Spleen (tissue), 13 donors: ENCODE measurements at places on chromosomes 5 and 9. TPM values are rescaled to one million over a fixed set of nuclear protein-coding genes. Genes with fewer than 3 reads are reported as not detected.

DNAJC21 gene
- 31.1 TPM for total RNA-seq

DNA sequence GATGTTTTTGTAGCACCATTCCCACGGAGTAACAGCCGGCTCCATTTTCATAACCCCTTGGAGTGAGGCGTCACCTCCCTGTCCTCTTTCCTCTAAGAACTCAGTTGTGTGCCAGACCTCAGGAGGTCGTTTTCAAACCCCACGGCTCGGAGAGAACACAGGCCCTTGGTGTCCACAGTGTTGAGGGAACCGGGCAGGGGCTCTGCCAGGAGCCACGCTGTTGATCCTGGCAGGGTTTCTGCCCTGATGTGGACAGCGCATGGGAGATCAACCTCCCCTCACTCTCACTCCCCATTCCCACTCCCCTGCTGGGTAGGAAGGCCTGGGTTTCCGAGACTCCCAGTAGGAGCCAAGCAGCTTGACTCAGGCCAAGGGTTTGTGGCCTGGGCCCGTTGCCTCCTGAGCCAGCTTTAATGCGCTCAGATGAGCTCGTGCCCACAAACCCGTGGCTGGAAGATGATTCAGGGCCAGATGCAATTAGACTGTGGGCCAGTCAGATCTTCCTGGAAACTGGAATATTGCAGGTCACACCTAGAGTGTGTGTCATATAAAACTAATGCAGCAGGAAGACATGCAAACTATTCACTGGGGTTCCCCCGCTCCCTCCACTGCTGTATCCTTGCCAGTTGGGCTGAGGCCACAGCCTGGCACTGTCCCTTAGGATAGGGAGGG lies 133.4 kb downstream of the SLC12A2 start:
- no peak for DNase-seq

DNA sequence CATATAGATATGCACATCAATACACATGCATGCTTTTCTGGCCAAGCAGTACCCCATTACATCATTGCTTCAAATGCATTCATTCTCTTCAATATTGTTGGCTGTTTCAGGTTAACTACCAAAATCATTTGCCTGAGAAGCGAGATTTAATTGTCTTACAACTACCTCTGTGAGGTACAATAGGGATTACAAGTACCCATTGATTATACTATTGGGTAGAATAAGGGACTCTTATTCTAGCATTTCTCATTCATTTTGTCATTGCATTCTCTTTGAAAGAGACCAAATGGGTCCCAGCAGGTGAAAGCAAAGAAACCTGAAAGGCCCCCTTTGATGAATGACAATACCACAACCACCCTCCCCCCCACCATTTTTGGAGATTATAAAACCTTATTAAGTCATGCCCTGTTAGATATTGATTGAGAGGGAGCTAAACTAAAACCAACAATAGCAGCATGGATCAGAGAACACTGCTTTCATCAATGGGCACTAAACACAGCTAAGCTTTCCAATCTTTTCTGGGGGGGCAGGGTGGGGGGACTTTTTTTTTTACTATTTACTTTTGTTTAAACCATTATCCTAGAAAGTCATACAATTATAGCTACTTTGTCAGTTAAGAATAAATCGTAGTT lies 375.0 kb upstream of the CCNH start:
- no peak for DNase-seq

GRCh38 chr5:110588286-110588980 lies 138.0 kb downstream of the TMEM232 start:
- DNase-seq, result no peak
